GM23338 (cell line): ENCODE measurements at places on chromosomes 1 and 21.

DNA sequence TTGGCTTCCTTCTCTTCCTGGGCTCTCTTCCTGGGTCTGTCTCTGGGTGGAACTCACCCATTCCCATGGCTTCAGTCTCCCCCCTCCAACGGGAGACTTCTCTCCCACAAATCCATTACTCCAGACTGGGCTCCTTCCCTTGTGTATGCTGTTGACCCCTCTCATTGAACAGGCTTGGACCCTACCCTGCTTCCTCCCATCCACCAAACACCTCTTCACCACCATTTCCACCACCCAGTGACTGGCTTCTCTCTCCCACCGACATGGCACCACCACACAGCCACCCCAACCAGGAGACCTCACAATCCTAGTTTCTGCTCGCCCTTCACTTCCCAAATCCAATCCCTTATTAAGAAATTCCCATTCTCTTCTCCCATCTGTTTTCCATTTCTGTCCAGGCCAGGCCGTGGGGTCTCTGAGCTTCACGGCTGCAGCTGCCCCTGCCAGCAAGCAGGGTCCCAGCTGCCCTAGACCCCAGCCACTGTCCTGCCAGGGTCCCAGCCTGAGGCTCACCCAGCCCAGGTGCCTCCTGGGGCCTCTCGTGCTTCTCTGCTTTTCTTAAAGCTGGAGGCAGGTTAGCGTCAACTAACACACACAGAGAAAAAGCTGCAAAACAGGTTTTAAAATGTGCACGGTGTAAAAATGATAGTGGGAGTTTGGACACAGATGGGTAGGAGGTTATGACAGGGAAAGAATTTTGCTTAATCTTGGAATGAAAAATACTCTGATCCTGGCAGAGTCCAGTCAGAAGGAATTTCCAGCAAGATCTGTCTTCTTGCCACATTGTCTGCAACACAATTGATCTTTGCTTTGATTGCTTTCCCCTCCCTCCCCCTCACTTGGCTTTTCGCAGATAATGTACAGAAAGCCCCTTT, 383.8 kb upstream of the VAMP3 start:
- no peak for DNase-seq
- no peak overlapping the region for H3K4me3 ChIP-seq
- no peaks in the 10 kb centered on the region for H3K4me1 ChIP-seq
- no peak overlapping the region for H3K27ac ChIP-seq
- H3K36me3 ChIP-seq: no peaks in the 10 kb centered on the region

DNA sequence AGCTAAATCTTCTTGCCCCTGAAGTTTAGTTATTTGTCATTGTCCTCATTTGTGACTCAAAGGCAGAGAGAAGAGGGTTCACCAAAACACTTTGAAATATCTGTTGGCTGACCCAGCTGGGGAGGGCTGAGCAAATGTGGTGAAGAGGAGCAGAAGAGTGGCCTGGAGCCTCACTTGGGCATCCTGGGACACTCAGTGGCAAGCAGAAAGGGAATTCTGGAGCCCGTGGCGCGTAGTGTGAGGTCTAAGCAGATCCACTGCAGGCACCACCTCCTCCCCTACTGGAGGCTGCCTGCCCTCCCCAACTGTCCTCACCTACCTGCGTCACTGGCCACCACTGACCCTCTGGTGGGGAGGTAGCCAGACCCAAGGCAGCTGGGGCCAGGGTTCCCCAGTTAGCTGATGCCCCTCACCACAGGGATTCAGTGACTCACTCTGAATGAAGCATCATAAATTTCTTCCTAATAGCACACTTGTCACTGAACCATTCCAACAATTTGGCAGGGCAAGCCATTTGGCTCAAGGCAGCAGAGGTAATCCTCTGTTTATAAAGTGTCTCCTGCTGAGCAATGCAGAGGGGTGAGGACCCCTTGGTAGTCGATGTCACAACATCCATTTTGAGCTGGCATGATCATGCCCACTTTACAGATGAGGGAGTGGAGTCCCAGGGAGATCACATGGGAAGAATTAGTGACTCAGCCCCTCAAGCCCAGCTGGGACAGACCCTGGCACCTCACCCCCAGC, 80.3 kb downstream of the NENF start:
- H3K27ac ChIP-seq: no peak overlapping the region
- H3K27me3 ChIP-seq: peaks cover 52% of the 10 kb centered on the region
- no peak overlapping the region for H3K4me3 ChIP-seq
- peaks cover 4% of the 10 kb centered on the region; the same call in 1 of the 2 replicates for H3K4me1 ChIP-seq
- DNase-seq: no peak

GRCh38 chr1:102840741-102841140, 267.6 kb downstream of the COL11A1 start:
- H3K4me1 ChIP-seq: no peaks in the 10 kb centered on the region
- no peak overlapping the region for H3K27ac ChIP-seq
- no peaks in the 10 kb centered on the region for H3K27me3 ChIP-seq
- DNase-seq: no peak

DNA sequence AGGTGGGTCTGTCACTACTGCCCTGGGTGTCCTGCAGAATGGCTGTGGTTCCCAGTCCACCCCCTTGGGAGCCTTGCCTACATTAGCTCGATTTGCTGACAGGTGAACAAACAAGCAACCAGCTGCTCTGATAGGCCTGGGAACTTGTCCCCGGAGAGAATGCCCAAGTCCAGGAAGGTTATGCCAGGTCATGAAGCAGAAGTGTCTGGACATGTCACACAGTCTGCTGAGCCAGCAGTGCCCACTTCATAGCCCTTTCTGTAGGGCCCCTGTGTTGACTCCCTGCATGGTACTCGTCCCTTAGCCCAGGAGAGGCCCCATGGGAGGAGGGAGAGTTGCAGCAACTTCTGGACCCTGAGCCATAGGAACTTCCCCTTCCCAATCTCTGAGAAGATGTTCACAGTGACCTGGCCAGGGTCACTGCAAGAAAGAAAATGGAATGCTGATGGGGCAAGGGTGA, 31.0 kb downstream of the UCK2 start:
- H3K4me3 ChIP-seq: no peak overlapping the region
- DNase-seq: no peak
- no peaks in the 10 kb centered on the region for H3K27me3 ChIP-seq
- H3K27ac ChIP-seq: no peak overlapping the region
- no peaks in the 10 kb centered on the region for H3K36me3 ChIP-seq

- peaks cover 13% of the 10 kb centered on the region; the same call in 1 of the 2 replicates for H3K36me3 ChIP-seq
- no peak for DNase-seq
- H3K4me1 ChIP-seq: peaks cover 5% of the 10 kb centered on the region; the same call in 1 of the 2 replicates
These were observed 3.0 kb downstream of the ADPRS start for GRCh38 chr1:36091698-36092097.

- peak overlapping the region; percentile 92 for H3K4me3 ChIP-seq
- peaks cover 37% of the 10 kb centered on the region for H3K36me3 ChIP-seq
- H3K27me3 ChIP-seq: no peaks in the 10 kb centered on the region
- DNase-seq: no peak
- H3K4me1 ChIP-seq: peaks cover 8% of the 10 kb centered on the region
- peak overlapping the region; percentile 21; the same call in 1 of the 2 replicates for H3K27ac ChIP-seq
These were observed 464 bp downstream of the PARK7 start for GRCh38 chr1:7962014-7962335.

- peaks cover 24% of the 10 kb centered on the region for H3K4me1 ChIP-seq
- no peak overlapping the region for H3K4me3 ChIP-seq
- peak; percentile 85 for DNase-seq
- no peaks in the 10 kb centered on the region for H3K36me3 ChIP-seq
- no peaks in the 10 kb centered on the region for H3K27me3 ChIP-seq
These were observed 10.0 kb downstream of the LRRC53 start for GRCh38 chr1:74502432-74502831.
